ENCODE measurements at places on chromosomes 1 and 21. TPM values are rescaled to one million over a fixed set of nuclear protein-coding genes. Genes with fewer than 3 reads are reported as not detected.

RGL1 gene
- total RNA-seq = 0.62 TPM

METTL13 gene
- total RNA-seq = 12.8 TPM

TSPAN2 gene
- total RNA-seq = 0.78 TPM

PRDM2 gene
- total RNA-seq = 7.9 TPM

CD1D gene
- total RNA-seq = 9.1 TPM

KCND3 gene
- total RNA-seq = 0.08 TPM

KLF17 gene
- not detected for total RNA-seq

PLA2G2D gene
- not detected for total RNA-seq

ATP1A4 gene
- total RNA-seq = not detected

OLFML2B gene
- total RNA-seq = 0.08 TPM

ADORA3 gene
- total RNA-seq = not detected

AVPR1B gene
- not detected for total RNA-seq

PADI4 gene
- total RNA-seq = not detected

TMOD4 gene
- 1.2 TPM for total RNA-seq

GBP5 gene
- 0.11 TPM for total RNA-seq

FMO2 gene
- total RNA-seq = not detected

NME7 gene
- total RNA-seq = 25.5 TPM

CAMTA1 gene
- total RNA-seq = 57.4 TPM

KRTAP19-3 gene
- not detected for total RNA-seq

SLC45A1 gene
- total RNA-seq = not detected

LCE5A gene
- not detected for total RNA-seq

ERG gene
- 0.04 TPM for total RNA-seq

LCE1C gene
- total RNA-seq = 1.1 TPM

SLC5A9 gene
- not detected for total RNA-seq

VHLL gene
- not detected for total RNA-seq

PDZK1 gene
- total RNA-seq = 0.23 TPM

GUCA2B gene
- total RNA-seq = not detected

IGSF9 gene
- 6.2 TPM for total RNA-seq

PPM1J gene
- total RNA-seq = 18.3 TPM

CDK18 gene
- total RNA-seq = 12.7 TPM

MIS18A gene
- 25.1 TPM for total RNA-seq

THEM5 gene
- not detected for total RNA-seq

ADGRB2 gene
- 0.39 TPM for total RNA-seq

GIPC2 gene
- total RNA-seq = 1.9 TPM

PBX1 gene
- 0.86 TPM for total RNA-seq

NPHS2 gene
- total RNA-seq = not detected

SMCP gene
- total RNA-seq = not detected

RASSF5 gene
- 3.0 TPM for total RNA-seq

PKNOX1 gene
- total RNA-seq = 6.6 TPM

KCNJ9 gene
- not detected for total RNA-seq

ITGB3BP gene
- total RNA-seq = 17.1 TPM

RSPH1 gene
- total RNA-seq = not detected

RCC1 gene
- 32.4 TPM for total RNA-seq

LCA5L gene
- total RNA-seq = 0.19 TPM

NUP210L gene
- not detected for total RNA-seq

FGR gene
- total RNA-seq = not detected

COL24A1 gene
- total RNA-seq = not detected

SLC2A1 gene
- total RNA-seq = 629 TPM

CENPF gene
- 37.5 TPM for total RNA-seq

LIN9 gene
- 9.6 TPM for total RNA-seq

LRRC53 gene
- not detected for total RNA-seq

CFHR1 gene
- not detected for total RNA-seq

VCAM1 gene
- total RNA-seq = not detected

CYP4Z1 gene
- not detected for total RNA-seq

ZNF695 gene
- 2.3 TPM for total RNA-seq

B3GALT6 gene
- 20.5 TPM for total RNA-seq

REG4 gene
- not detected for total RNA-seq
